CD4-positive, alpha-beta T cell (primary cell): ENCODE measurements at places on chromosomes 1 and 21.

DNA sequence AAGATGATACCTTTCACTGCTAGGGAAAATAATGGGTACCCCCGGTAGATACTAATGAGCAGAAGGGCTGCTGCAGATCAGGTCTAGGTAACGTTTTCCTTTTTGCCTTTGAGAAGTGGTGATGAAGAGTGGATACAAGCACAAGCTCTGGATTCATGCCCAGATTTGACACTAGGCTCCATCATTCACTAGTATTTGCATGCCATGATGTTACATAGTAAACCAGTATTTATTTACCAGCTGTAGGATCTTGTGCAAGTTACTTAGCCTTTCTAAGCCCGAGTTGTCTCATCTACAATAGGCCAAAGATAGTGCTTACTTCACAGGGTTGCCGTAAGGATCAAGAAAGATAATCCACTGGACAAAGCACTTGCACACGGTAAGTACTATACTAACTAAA, 14.2 kb downstream of the PTPN14 start:
- no peak for DNase-seq

DNA sequence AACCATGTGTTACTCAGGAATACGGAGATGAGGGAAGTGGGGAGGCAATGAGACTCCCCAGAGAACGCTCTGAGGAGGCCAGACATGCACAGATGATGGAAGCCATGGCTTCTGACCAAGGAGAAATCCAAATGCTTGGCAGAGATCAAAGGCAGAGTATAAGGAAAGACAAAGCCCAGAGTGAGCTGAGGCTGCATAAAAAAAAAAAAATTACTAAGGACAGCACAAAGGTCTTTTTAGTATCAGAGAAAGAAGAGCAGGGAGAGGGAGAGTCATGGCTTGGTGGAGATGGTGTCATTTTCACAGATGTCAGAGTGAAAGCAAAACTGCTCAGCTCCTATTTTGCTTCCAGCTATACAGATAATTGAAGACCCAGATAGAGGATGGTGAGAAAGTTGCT, 8.1 kb upstream of the NCF2 start:
- DNase-seq: no peak

GRCh38 chr1:65009724-65010420, 43.5 kb upstream of the JAK1 start:
- DNase-seq: no peak

DNA sequence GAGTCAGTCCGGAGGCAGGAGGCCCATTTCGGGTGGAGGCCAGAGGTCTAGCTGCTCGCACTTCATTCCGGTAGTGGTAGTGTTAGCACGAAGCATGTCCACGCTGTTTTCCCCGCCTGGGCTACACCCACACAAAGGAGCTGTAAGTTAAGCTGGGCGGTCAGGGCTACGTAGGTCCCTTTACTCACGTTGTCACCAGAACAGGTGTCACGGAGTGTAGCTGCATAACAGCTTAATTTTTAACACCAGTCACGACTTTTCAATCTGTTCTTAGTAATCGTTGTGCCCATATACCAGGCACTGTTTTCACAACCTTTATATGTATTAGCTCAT, 15.6 kb downstream of the HLX start:
- no peak for DNase-seq

- no peak for DNase-seq
Measured at GRCh38 chr1:228368801-228369607, 37.6 kb downstream of the TRIM11 start.

- DNase-seq: no peak
Measured at GRCh38 chr1:246629030-246629429, 62.8 kb downstream of the CNST start.

DNA sequence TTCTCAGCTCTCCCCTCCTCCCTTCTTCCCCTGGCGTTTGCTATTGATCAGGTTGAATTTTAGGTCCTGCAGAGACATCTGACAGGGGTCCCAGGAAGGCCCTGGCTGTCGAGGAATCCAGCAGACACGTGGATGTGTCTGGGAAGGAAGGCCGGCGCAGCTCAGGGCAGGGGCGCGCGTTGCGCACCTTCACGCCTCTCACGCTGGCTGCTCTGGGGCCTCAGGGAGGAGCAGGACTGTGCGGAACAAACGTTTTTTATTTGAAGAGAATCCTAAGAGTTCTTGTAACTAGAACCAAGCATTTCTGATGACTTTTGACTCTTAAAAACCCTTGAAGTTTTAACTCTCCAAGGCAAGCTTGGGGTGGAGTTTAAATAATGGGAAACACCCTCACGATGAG, 54.2 kb downstream of the SLC37A1 start:
- no peak for DNase-seq

DNA sequence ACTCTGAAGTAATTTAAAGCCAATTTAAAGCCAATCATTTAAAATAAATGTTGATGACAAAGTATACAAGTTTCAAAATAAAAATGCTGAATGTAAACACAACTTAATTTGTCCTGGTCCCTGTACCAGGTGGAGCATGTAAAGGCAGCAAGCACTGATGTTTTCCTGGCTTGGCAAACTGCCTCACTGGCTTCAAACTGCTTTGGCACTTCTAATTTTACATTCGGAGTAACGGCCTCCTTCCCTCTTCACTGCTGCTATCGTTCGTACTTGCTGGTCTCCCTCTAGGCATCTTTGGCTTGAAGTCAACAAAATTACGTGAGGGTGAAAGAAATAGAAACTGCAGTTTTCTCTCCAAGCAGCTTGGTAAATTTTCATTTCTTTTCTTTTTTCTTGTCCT, 287.9 kb downstream of the LTN1 start:
- DNase-seq: no peak

- DNase-seq: no peak
Measured at GRCh38 chr21:37432710-37433455, 66.3 kb downstream of the DYRK1A start.

DNA sequence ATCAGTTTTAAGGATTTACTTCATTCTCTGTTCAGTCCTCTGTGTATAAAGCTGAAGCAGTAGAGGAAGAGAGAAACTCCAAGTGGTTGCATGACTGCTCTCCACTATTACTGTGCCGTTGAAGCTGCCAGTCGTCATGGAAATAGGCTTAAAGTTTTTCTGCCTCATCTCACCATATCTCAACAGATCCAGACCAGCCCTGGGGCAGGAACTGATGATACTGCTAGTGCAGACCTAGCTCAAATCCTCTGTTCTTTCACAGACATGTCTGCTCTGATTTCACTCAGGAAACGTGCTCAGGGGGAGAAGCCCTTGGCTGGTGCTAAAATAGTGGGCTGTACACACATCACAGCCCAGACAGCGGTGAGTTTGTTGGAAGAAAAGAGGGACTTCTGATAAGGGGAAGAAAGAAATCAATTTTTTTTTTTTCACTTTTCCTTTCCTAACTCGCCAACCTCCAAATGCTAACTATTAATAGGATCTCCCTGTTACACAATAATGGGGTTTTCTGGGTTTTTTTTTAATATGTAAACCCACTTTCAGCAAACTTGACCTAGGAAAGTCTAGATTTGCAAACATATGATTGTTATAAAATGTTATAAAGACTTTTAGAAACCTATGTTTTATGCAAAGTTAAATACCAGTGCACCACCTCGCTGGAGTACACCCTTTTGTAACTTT, 22.2 kb upstream of the STRIP1 start:
- DNase-seq: no peak

GRCh38 chr1:73604739-73605138, 593.2 kb downstream of the LRRIQ3 start:
- no peak for DNase-seq

GRCh38 chr1:79124756-79125155, 118.2 kb upstream of the ADGRL4 start:
- no peak for DNase-seq

- DNase-seq: no peak
Measured at GRCh38 chr1:195439661-195440060, 1168.6 kb downstream of the KCNT2 start.

GRCh38 chr1:45840704-45841103, 37.3 kb downstream of the MAST2 start:
- DNase-seq: no peak

DNA sequence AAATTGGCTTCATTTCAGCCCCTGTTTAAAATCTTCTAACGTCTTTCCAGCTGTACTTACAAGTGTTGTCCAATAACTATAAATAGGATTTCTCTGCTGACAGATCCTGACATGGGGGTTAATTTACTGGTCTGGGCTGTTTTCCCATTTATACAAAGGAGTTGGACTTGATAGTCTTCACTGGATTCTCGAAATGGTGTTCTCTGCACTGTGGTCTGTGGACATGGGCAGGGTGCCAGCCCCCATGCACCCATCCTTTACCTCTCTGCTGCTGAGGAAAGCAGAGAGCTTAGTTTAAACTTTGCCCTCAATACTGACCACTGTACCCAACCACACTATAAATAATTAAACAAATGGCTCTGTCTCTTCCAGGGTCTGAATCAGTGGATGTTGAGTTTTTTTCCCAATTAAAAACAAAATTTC, 5.2 kb downstream of the DIO1 start:
- DNase-seq: no peak

DNA sequence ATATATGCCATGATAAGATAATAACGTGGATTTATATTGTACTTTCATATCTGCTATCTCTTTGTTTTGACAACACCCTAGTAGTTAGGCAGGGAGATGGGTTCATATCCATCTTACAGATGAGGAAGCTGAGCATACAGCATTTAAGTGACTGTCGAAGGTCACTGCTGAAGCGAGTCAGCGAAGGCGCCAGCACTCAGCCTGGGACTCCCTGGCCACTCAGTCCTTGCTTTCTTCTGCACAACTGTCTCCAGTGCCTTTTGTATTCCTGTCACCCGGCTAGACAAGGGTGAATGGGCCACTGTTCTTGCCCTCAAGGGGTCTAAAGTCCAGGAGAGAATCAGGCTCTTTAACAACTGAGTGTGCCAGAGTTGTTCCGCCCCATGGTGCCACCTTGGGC, 3.1 kb downstream of the ARHGEF10L start:
- DNase-seq: no peak

DNA sequence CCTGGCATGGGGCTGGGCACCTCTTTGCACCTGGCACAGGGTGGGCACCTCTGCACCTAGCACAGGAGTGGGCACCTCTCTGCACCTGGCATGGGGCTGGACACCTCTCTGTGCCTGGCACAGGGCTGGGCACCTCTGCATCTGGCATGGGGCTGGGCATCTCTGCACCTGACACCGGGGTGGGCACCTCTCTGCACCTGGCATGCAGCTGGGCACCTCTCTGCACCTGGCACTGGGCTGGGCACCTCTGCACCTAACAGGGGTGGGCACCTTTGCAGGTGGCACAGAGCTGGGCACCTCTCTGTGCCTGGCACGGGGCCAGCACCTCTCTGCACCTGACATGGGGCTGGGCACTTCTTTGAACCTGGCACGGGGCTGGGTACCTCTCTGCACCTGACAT, 29.4 kb upstream of the CCDC27 start:
- DNase-seq: no peak

GRCh38 chr21:37062593-37062935, 10.3 kb downstream of the PIGP start:
- DNase-seq: no peak

GRCh38 chr1:214791961-214792360, 189.0 kb downstream of the CENPF start:
- no peak for DNase-seq

- no peak for DNase-seq
Measured at GRCh38 chr1:38371505-38371844, 324.9 kb upstream of the POU3F1 start.

- DNase-seq: no peak
Measured at GRCh38 chr1:23742670-23743286, 493 bp upstream of the ELOA start.

DNA sequence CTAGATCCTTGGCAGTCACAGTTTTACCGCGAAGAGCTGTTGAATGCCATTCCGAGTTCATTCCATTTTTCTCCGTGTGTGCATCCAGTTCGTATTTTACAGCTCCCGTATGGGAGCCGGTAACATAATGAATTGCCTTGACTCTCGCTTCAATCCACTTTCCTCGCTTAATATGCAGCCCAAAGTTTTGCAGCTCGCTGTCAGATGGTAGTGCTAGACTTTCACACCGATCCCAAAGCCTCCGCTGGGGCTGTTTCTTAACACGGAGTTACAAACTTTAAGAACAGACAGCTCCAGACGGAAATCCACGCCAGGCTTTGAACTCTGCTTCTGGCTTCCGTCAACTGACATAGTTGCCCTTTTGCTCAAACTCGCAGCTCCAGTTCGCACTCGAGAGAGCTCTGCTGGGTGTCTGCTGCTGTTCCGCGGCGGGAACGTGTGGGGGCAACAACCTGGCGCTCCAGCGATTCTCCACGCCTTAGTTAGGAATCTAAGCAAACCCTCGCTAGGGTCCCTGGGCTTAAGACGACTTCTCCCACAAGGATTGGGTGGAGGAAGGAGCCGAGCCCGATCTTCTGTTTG, 3.5 kb upstream of the ARID1A start:
- DNase-seq: peak; percentile 67

GRCh38 chr1:66954208-66954607, 29.4 kb downstream of the MIER1 start:
- DNase-seq: no peak

GRCh38 chr21:21122680-21123079, 124.5 kb downstream of the NCAM2 start:
- DNase-seq: no peak
